MCF 10A (cell line): ENCODE measurements at places on chromosomes 7 and 10.
A peak's percentile ranks its signal among the peaks of the same experiment; 100 is the strongest.

- no peak for DNase-seq
Measured at GRCh38 chr7:50603287-50603686, 38.1 kb upstream of the DDC start.

DNA sequence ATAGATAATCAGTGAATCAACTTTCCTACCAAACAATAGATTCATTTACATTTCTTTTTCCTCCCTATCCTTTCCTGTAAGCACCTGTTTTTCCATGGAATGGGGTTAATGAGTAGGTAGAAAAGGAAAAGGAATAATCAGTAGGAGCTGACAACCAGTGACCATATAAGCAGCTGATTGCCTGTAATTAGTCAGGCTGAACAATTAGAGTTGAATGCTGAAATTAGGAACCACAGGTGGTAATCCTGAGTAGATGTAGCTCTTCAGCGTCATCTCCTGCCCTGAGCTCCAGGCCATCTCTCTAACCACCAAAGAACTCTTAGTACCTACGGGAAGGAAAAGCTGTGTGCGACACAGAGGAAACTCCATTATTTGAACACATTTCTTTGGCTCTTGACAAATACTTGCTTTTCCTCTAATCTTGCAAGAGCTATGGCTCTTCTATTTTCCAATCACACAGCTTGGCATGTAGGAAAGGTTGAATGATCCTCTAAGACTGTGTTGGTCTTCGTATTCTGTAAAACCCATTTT, 63.8 kb downstream of the KLHDC10 start:
- DNase-seq = no peak

GRCh38 chr7:54728411-54728810, 30.6 kb downstream of the SEC61G start:
- DNase-seq = no peak

DNA sequence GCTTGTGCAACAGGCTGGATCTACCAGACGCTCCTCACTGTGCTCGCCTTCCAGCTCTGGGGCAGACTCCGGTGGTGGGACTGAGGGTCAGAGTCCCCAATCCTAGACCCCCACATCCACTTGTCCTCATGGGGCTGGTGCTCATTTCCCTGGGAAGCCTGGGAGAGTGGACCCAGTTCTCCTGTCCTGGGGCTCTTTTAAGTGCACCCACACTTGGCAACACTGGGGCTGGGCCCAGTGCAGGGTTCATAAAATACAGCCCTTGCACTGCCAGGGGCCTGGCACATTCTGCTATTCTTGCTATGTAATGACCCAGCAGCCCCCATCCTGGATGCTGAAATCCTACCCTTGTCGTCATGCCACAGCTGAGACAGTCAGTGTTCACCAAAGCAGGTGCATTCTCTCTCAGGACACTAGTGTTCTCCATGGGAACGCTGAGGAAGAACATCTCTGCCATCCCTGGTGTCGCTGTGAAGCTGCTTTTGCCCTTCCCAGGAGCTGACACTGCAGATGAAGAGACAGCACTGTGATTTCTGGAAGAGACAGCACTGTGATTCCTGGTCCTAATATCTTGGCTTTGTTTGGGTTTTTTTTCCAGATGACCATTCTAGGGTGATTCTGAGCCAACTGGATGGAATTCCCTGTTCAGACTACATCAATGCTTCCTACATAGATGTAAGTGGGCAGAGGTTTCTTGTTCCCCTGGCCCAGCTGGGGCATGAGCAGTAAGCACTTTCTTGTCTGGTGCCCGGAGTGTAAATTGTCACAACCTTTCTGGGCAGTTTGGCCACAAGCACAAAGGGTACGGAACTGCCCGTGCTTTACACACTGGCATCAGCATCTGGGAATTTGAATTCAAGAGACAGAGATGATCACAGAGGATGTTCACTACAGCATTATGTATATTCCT, 65.6 kb downstream of the MKI67 start:
- no peak for DNase-seq

DNA sequence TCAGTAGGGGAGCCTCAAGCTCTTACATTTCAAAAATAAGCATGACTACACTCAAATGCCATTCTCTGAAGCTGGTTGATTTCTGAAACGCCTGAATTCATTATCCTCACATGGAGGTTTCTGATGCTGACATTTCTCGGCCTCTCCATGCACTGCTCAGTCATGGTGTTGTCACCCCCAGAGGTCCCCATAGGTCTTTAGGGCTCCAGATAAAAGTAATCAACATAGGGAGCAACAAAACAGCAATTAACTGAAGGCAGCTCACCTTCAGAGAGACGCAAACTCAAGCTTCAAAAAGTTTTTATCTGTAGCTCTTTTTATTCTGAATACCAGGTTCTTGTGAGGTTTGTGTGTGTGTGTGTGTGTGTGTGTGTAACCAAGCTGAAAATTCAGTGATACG, 223.2 kb upstream of the LRRN3 start:
- no peak for DNase-seq

DNA sequence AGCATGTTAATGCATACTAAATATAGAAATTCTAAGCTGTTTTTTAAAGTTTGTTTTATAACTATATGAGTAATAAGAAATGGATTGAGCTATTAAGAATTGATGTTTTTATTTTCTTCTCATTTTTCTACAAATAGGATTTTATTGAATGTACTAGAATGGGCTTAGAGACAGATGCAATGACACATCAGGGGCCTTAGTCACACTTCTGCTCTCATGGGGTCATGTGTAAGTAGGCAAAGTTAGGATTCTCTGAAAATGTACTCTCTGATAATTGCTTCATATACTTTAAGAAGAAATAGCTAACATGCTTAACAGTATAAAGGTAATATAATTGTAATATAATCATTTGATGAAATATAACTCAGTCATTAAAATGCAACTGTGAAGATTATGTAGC, 154.6 kb downstream of the ZNF438 start:
- DNase-seq = no peak

- DNase-seq = no peak
Measured at GRCh38 chr7:140641524-140642195, 1.0 kb upstream of the DENND2A start.

- DNase-seq = no peak
Measured at GRCh38 chr10:24419066-24419465, 210.1 kb downstream of the KIAA1217 start.

GRCh38 chr7:528451-528850, 8.8 kb upstream of the PDGFA start:
- no peak for DNase-seq

DNA sequence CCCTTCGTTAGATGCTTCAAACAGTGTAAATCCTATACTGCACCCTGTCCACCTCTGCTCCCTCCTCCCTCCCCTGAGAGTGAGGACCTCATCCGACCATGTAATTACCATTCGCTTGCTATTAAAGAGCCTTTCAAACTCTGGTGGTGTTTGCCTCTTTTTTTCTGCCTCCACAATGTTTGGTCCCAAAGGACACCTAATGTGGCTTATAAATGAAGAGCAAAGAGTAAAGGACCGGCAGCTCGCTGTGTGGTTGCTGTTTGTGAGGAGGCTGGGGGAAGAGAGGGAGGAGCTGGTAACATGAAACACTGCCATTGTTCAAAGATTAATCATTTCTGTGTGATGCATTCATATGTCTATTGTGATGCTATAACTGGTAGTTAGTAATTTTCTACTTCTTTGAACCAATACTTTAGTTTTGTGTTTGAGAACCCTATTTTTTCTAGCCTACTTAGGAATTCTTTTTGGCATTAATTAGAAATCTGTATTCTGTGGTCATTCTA, 27.9 kb downstream of the MTURN start:
- DNase-seq = peak; percentile 63

DNA sequence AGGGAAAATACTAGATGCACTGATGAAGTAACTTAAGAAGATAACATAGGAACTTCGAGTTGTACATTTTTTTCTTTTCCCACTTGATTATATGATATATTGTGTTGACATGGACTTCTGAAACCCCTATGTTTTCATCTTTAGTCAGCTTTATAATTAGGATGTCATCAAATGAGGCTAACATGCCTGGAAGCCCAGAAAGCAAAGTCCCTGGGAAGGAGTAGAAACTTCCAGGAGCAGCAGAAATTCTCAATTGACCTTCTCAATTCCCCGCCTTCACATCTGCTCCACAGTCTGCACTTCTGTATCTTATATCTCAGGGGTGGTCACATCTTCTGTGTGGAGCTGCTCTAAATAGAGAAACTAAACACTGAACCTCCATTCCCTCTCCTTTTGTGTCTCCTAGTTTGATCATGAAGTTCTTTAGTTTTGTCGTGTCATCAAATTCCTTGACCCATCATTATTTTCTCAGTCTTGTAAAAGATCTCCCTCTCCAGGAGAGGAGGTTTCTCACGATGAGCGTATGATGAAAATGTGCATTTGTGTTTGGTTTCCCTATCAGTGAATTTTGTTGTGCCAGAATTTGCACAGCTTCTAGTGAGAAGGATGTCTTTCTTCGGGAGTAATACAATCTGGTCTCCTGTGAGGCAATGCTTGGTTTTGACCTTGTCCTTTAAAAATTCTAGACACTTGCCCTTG, 303.3 kb downstream of the SUGCT start:
- no peak for DNase-seq

GRCh38 chr10:43225004-43225786, 41.7 kb downstream of the RASGEF1A start:
- no peak for DNase-seq

DNA sequence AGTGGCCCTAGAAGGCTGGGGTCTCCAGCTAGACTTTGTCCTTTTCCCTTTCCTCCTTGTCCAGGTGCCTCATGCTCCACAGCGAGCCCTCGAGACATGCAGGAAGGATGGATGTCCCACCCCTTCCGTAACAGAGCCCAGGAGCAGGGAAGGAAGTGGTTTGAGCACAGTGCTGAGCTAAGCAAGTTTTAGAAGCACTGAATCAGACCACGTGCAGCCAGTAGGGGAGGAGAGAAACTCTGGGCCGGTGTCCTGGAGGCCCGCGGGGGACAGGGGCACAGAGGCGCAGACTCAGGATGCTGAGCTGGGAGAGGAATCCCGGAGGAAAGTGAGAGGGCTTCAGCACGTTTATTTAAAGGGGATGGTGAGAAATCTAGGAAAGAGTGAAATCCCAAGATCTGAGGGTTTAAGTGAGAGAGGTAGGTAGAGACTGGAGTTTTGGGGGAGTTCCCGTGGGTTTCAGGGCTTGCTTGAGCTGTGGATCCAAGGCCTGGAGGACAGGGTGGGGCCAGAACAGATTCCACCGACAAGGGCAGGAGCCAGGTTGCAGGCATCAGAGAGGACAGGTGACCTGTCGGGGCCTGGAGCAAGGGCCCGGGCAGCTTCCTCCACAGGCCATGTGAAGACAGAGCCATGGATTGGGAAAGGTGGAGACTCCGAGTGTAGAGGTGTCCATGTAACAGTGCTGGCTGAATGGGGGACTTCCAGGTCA, 4.4 kb upstream of the IRF5 start:
- DNase-seq = no peak

- DNase-seq = no peak
Measured at GRCh38 chr10:119290301-119291048, 83.1 kb downstream of the GRK5 start.

DNA sequence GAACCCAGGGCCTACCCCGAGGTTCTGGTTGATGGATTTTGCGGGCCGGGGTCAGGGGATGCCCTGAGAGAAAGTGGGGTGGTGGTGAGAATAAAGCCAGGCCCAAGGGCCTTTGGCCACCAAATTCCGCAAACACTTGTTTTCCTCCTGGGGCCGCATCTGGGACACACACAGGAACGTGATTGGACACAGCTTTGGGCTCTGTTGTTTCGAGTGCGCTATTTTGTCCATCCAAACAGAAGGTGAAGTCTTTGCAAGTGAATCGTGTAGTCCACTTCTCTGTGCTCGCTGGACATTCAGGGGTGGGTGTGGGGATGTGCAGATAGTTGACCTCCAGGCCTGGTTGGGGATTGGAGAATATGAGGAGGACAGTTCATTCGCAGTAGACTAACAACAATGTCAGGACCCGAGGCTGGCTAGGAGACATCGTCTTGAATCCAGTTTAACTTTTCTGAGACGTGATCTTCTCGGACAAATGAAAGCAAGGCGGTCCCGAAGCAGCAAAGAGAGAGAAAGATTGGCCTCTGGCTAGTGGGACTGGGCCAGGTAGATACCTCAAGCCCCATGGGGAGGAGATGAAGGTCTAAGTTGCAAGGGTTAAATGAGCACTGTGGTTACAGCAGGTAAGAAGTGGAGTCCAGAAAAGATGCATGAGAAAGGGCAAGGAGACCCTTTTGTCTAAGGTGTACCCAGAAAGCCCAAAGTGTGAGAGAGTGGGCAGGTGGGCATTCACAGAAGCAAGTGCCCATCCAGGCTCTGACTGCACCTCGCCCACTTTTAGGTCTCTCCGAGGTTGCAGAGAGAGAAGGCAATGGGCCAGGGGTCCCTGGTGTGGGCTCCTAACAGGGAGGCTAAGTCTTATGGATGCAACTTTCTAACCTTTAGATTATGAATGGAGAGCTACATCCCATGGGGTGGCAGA, 764 bp upstream of the FAM131B start:
- DNase-seq = no peak

DNA sequence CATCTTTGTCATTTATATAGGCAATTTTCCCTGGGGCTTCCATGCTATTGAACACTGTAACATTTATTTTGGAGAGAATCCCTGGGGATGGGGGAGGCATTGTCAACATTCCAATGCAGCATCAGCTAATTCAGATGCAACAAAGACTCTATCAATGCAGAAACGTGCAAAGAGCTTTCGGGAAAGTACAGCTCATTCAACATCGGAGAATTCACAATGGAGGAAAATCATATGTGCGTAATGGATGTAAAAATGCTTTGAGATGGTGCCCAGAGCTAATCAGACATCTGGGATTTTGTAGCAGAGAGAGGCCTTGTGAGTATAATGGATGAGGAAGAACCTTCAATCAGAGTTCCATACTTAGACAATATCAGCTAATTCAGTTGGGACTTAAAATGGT, 28.3 kb upstream of the FIS1 start:
- DNase-seq = no peak

DNA sequence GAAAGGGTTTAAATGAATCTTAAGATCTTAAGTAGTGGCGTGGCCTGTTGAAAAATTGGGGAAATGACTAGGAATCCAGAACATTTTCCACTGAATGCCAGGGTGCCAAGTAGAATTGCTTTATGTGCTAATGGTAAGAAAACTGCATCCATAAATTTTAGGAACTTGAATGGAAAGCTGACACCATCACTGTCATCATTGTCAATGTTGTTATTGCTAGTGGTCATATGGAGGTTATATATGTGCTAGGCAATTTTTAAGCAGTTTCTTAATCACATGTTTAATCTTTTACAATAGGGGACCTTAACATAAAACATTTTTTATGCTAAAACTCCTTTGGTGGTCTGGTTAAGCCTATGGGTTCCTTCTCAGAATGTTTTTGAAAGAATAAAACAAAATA, 13.1 kb downstream of the MARCHF5 start:
- DNase-seq = no peak

DNA sequence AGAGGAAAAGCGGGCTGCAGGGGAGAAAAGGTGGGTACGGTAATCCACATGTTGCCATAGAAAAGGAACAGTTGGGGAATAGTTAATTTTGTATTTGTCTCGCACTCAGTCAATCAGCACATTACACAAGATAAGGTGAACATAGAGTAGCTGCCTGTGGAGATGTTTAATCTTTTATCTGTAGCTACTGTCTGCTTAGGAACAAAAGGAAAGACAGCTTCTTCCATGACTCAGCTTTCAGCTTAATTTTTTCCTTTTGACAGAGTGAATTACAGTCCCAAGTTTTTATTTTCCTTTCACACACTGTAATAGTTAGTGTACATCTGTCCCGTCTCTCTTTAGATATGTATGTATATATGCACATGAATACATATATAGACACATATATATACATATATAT, 39.3 kb upstream of the PODXL start:
- DNase-seq = no peak

- no peak for DNase-seq
Measured at GRCh38 chr7:4307316-4308204, 374.5 kb upstream of the FOXK1 start.

- DNase-seq = no peak
Measured at GRCh38 chr10:124732931-124733570, 11.1 kb downstream of the FAM53B start.

GRCh38 chr7:104650991-104651640, 322.7 kb downstream of the LHFPL3 start:
- DNase-seq = no peak
